ENCODE measurements at places on chromosomes 1 and 21. TPM values are rescaled to one million over a fixed set of nuclear protein-coding genes. Genes with fewer than 3 reads are reported as not detected.

Gene FCGR2B
- 0.84 TPM for polyA plus RNA-seq

- DNase-seq, result no peak
Observed at GRCh38 chr1:228867951-228868730, 132.9 kb downstream of the RHOU start.

GRCh38 chr1:93756657-93757056 is 75.0 kb upstream of the BCAR3 start:
- no peak for DNase-seq

DNA sequence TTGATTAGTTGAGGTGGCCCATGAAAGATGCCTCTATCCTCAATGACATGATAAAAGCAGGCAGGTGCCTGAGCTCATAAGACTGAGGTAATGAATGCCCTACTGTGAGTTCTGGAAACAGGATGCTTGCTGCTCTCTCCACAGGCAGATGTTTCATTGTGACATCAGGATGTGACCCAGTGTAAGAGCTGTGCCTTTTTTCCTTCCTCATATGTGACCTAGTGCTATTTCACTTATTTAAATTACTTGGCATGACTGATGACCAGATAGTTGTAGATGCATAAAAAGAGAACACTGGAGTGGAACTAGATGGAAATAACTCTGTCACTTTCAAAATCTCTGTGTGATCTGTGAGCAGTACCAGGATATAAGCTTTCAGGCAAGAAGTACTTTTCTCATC is 31.9 kb downstream of the KIF14 start:
- no peak for DNase-seq

DNA sequence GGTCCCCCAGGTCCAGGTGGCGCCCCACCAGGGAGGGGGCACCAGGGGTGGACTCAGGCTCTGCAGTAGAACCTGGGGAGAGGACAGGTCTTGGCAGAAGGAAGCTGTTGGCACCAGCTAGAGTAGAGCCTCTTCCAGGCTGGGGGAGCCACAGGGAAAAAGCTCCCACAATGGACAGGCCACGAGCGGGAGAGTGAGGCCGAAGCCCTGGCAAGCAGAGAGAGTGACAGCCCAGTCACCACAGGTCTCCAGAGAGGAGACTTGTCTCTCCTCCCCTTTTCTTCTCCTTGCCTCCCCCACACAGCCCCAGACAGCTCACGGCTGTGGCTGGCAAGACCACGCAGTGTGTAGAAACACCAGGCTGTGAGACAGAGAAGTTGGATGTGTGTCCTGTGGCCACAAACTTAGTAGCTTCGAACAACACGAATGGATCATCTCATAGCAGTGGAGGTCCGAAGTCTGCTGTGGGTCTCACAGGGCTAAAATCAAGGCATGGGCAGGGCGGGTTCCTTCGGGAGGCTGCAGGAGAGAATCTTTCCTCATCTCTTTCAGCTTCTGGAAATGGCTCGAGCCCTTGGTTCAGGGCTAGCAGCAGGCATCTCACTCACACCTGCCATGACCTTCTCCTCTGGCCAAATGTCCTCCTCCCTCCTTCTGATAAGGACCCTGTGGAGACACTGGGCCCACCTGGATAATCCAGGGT is 3.3 kb downstream of the KRTAP12-4 start:
- no peak for DNase-seq

- no peak for DNase-seq
Observed at GRCh38 chr1:230596306-230596705, 46.0 kb upstream of the COG2 start.
